ENCODE measurements at places on chromosomes 7 and 10.

- DNase-seq, result peak; percentile 57
These were observed 52.1 kb upstream of the ZNF438 start for GRCh38 chr10:31083765-31084184.

GRCh38 chr10:82171899-82172298 is 296.9 kb downstream of the NRG3 start:
- no peak for DNase-seq

GRCh38 chr10:110865809-110866482 is 5.8 kb upstream of the PDCD4 start:
- no peak for DNase-seq

DNA sequence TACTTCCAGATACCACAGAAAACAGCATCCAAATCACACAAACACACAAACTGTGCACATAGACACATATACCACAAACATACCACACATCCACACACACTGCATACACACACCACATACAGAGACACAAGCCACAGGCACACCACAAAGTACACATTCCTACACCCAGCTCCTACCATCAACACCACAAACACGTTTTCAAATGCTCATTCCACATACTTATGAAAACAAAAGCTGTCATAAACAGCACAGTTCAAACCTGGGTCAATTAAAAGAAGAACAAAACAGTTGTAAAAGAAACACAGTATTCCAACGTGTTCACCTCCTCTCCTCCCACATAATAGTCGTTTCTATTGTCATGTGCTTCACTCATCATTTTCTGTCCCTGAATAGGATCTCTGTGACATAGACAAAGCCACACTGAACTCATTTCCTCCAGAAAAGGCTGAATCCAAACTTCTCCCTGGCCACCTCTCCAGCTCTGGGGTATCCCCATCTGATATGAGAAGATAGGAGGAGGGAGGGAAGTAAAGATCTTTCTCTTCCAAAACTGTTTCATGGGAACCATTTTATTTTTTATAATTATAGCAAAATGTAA is 89.2 kb downstream of the CXCL12 start:
- DNase-seq, result no peak

DNA sequence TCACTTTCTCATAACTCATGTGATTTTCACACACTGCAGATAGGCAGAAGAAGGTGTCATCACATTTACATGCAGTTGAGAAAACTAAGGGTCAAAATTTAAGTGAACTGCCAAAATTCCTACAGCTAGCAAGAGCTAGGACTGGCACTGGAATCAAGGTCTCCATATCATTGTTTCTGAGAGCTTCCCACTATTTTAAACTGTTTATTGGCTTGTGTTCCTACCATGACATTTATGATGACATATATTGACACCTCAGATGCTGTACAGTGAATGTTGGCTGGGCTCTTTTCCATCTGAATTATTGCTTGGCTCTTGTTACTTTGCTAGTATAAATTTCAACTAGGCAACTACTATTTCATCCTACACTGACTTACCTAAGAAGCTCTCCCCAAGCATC is 2.0 kb downstream of the THSD7A start:
- DNase-seq, result no peak

- no peak for DNase-seq
These were observed 79.6 kb downstream of the TNS3 start for GRCh38 chr7:47502240-47502877.

DNA sequence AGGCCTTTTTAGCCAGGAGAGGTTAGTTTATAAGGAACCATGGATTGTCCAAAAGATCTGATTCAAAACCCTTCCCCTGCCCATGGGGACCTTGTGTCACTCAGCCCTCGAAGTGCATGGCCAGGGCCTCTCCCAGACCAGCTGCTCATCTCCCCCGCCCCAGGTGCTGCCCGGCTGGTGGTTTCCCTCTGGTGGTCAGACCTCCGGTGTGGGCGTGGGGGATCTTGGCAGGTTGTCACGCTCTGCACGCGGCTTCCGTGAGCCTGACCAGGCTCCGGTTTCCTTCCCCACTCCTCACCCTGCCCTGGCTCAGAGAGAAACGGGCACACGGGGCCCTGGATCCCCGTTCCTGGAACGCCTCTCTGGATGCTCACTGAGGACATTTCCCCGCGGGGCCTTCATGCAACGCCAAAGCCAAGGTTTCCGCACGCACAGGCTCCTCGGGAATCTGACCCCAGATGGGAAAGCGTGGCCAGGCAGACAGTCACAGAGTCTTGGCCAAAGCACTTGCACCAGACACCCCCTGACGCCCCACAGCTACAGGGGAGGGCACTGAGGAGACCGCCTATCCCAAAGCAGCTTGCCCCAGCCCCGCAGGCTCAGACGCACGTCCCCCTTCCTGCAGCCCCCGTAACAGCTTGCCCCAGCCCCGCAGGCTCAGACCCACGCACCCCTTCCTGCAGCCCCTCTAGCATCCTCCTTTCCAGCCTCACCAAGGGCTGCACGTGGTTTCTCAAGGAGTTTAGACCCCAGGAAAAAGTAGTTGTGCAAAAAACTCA is 7.8 kb upstream of the DIP2C start:
- DNase-seq, result no peak

GRCh38 chr10:35813219-35813618 is 171.1 kb upstream of the FZD8 start:
- DNase-seq, result no peak

GRCh38 chr7:139866047-139866837 is 37.2 kb downstream of the TBXAS1 start:
- no peak for DNase-seq

DNA sequence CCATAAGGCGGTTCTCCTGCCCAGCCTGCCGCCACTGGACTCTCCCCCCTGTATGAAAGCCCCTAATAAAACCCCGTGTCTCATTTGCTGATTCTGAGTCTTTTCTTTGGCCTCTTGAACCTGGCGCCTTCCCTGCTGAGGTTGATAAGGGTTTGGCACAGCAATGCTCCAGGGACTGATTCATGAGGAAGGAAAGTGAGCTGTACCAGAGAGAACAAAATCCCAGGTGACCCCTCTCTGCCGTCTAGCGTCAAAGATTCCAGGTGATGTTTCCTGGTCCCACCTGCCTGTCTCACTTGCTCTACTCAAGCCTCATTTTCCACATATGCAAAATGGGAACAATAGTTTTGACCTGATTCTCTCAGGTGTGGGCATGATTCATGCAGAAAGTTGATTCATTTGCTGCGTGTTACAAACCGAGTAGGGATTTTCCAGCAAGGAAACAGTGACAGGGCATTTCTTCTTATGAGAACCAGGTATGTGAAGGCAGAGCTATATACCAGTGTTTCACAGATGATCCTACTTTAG is 730.6 kb upstream of the IGFBP3 start:
- DNase-seq, result no peak

DNA sequence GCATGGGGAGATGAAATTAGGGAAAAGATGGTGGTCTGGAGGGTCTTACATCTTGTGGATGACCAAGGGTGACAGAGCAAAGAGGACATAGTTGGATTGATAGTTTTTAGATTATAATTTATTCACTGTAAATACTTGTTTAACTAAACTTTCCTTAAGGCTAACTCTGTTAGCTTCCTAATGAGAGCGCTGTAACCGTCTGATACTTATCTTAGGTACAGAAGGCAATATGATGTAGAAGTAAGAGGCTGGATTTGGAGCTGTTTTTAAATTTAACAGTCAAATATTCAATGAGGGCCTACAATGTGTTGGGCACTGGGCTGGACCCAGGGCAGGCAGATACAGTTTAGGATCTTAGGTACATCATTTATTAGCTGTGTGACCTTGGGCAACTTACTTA is 36.0 kb downstream of the PRKAR2B start:
- DNase-seq, result no peak

- DNase-seq, result no peak
These were observed 121.0 kb upstream of the FAM171A1 start for GRCh38 chr10:15491856-15492642.

GRCh38 chr10:126423732-126424491 is 35.6 kb upstream of the ADAM12 start:
- no peak for DNase-seq

DNA sequence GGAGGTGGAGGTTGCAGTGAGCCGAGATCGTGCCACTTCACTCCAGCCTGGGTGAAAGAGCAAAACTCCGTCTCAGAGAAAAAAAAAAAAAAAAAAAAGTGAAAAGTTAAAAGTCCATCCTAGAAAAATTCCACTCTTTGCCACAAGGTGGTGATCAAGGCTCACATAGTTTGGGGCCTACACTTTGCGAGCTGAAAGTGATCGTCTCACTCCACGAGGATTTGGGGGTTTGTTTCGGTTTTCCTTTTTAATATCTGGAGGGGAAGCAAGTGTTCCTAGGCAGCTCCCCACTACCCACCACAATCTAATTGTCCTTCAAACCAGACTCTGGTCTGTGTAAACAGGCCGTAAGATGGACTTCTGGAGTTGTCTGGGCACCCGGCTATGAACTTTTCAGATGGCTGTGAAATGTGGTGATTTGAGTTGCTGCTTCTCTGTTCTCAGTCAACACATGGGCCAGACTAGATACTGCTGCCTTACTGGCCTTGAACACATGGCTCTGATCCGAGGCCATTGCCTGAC is 27.1 kb downstream of the PRLHR start:
- peak; percentile 63 for DNase-seq

DNA sequence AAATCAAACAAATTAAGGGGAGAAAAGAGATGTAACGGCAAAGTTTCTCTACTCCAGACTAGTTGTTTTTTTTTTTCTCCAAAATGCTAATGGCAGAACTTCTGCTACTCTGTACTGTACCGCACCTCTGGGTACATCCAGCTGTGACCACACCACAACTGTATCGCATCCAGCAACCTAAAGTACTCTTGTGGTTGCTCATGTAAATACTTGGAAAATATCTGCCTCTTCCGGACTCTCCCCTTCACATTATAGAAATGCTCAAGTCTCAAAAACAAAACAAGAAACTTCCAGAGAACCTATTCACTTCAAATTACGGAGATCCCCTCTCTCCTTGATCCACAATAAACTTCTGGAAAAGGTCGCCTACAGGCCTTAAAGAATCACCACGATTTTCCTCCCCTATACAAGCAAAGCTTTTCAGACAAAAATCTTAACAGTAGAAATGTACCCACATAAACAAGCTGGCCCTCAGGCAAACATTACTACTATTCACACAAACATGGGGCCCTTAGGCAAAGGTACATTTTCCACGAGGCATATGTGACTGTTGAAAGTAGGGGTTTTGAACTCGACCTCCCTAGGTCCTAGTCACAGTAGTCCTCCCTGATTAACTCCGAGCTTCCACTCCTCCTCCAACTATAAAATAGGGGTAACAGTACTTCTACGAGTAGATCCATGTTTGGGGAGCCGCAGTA is 222.9 kb upstream of the MKLN1 start:
- no peak for DNase-seq

GRCh38 chr10:102419269-102420180 is 940 bp upstream of the PSD start:
- peak; percentile 85 for DNase-seq

DNA sequence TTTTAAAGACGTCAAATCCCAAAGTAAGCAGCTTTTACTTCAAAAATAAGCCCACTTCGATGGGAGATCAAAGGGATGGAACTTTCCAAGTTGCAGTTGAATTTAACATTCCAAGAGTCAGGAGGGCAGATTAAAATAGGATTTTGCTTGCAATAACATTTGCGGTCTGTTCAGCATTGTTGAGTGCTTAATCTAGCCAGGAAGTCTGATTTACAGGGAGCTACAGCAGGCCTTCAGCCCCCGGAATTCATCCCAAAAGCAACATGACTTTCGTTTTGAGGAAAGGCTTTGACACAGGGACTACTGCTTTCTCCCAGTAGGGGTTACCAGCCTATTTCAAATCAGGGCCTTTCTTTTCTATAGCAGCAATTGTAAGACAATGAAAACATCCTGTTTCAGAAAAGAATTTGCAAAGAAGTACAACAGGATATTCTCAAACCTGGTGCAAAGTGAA is 279.6 kb upstream of the PITRM1 start:
- DNase-seq, result no peak

- peak; percentile 39 for DNase-seq
These were observed at the start of gene TFPI2 for GRCh38 chr7:93890464-93891068. TSS of gene TFPI2 (minus strand) at chr7:93890753. CDS start at chr7:93890678, 75 bp downstream.

GRCh38 chr10:86642021-86642420 is 12.3 kb upstream of the OPN4 start:
- DNase-seq, result no peak

GRCh38 chr7:41205600-41205999 is 497.3 kb downstream of the INHBA start:
- peak; percentile 23 for DNase-seq

- no peak for DNase-seq
These were observed 140.1 kb downstream of the PLXNA4 start for GRCh38 chr7:132436121-132436520.

- no peak for DNase-seq
These were observed 57.1 kb upstream of the IGFBP3 start for GRCh38 chr7:45978010-45978681.

DNA sequence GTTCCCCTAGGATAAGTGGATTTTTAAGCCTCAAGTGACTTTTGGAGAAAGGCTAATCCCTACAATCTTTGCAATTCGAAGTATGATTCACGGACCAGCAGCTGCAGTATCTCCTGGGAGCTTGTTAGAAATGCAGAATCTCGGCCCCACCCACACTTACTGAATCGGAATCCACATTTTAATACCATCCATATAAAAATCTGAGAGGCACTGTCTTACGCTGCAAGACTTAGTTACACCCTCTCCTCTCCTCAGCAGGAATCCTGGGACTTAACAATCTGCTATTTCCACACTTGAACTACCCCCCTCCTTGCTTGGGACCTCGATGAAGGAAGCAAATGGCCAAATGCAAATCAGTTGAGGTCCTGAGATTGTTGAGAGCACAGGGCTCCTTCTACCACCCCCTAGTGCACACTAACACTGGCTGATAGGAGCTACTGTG is 21.0 kb downstream of the ITPRIP start:
- DNase-seq, result no peak

- peak; percentile 65 for DNase-seq
These were observed 8.8 kb upstream of the ZC3HAV1 start for GRCh38 chr7:139118234-139118804.

GRCh38 chr10:96720422-96721206 is at the start of gene PIK3AP1:
TSS of gene PIK3AP1 (minus strand) at chr10:96720514. CDS start at chr10:96720394, 120 bp downstream.
- peak; percentile 91 for DNase-seq

GRCh38 chr7:101163279-101164070 is 1.9 kb downstream of the VGF start:
- peak; percentile 75 for DNase-seq

DNA sequence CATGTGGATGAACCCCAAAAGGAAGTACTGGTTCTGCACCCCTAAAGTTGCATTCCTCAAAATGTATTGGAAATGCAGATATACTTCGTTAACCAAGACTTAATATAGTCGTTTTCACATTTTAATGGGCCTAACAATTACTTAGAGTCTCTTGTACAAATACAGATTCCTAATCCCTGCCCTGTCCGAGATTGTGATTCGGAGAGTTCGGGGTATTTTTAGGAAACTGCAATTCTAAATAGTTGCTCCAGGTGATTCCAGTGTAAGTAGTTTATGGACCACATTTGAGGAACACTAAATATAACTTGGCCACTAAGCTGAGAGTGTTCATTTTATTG is 830 bp downstream of the TRUB1 start:
- no peak for DNase-seq

GRCh38 chr7:44145479-44145968 is 4.4 kb upstream of the MYL7 start:
- DNase-seq, result no peak

Measured in GM20000 (cell line).